ENCODE measurements at places on chromosomes 6 and 20.

- DNase-seq: no peak
These were observed 192.5 kb downstream of the EPHA7 start for GRCh38 chr6:93226822-93227221.

DNA sequence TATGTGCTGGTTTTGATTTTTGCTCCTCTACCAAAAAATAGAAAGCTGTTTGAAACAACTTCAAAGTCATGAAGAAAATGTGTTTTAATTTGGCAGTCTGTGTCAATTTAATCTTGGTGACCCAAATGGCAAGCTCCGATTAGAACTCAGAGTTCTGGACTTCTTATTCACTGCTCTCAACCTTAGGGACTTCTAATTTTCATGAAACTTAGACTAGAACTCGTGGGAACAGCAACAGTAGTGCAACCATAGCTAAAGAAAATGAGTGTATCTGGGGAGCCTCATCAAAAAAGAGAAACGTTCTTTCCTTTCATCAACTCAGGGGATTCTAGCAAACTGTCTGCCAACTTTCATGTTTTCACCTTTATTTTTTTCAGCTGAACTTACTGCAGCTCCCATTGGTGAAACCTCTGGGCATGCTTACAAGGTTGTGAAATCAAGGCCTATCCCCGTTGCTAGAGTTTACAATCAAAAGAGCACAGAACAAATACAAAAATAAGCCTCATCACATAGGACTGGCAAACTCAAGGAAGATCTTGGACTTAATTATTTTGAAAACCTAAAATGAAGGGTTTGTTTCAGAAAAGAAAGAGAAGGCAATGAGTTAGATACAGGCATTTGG is 114.0 kb upstream of the HSF2 start:
- DNase-seq: no peak

DNA sequence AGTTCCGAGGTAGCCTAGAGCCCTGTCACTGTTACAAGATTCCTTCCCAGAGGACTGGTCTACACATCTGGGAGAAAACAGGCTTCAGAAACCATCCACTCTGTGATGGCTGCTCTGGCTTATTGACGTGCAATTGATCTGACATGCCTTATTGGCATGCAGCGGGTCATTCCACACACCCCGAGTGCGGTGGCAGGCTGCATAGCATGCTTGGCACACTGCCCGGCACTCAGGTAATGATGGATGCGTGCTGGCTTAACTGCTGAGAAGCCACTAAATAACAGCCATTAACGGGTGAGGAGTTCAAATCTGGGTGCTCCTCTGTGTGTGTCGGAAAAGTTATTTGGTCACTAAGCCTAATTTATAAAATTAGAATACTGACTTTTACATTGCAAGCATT is 67.9 kb upstream of the CDH4 start:
- DNase-seq: no peak

- no peak for DNase-seq
These were observed 49.1 kb downstream of the WASF1 start for GRCh38 chr6:110130362-110130761.

- DNase-seq: peak; percentile 81
These were observed 115.3 kb downstream of the LCA5 start for GRCh38 chr6:79421707-79422484.

GRCh38 chr20:4066551-4066950 is 51.2 kb upstream of the RNF24 start:
- DNase-seq: no peak

DNA sequence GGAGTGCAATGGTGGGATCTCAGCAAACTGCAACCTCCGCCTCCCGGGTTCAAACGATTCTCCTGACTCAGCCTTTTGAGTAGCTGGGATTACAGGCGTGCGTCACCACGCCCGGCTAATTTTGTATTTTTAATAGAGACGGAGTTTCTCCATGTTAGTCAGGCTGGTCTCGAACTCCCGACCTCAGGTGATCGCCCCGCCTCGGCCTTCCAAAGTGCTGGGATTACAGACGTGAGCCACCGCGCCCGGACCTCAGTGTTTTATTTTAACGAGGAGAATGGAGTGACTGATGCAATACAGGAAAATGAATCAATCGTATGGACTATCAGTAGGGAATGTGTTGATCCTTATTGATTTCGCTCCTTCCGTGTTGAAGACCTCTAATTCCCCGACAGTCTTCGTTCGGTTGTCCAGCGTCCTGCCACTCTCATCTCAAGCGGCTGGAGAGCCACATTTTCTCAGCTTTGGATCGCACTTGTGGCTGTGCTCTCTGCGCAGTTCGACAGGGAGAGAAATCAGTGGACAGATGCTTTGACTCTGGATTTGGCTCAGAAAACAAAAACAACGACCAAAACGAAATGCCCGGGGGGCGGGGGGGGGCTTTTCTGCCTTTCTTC is 166.2 kb downstream of the TRIM27 start:
- no peak for DNase-seq

Data from DMS79 (cell line).